ENCODE measurements at places on chromosomes 5 and 9.

- no peak for DNase-seq
Observed at GRCh38 chr5:38341056-38341455, 82.7 kb downstream of the EGFLAM start.

GRCh38 chr9:38523121-38523520, 97.3 kb downstream of the ANKRD18A start:
- DNase-seq = no peak

DNA sequence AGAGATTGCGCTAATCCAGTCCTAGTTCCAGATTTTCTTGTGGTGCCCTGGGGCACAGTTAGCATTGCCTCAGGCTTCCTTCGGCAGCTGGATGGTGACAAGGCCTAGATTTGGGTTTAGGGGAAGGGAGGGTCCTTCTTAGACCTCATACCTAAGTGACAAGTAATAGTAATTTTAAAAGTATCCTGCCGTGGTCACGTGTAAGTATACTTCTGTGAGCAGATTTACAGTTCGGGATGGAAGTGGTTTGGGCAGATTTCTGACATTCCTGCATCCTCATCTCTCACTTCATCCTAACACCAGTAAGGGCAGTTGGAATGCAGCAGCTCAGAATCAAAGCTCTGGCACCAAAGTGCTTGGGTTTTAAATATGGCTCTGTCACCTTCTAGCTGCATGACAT, 71.6 kb downstream of the LRRC70 start:
- no peak for DNase-seq

DNA sequence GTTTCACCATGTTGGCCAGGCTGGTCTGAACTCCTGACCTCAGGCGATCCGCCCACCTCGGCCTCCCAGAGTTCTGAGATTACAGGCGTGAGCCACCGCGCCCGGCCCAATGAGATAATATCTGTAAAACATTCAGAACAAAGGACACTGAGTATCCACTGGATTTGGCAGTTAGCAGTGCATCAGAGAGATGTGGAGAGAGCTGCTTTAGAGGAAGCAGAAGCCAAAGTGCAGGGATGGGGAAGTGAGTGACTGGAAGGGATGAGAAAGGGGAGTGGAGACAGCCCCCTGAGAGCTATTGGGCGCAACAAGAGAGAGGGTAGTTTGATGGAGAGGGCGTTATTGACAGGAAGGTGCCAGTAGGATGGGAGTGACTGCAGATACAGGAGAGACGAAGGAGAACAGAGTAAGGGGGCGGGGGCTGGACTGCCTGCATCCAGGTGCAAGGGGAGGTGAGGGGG, 157.5 kb upstream of the SHB start:
- no peak for DNase-seq

GRCh38 chr5:5342784-5343183, 79.7 kb upstream of the ICE1 start:
- DNase-seq = no peak

- no peak for DNase-seq
Observed at GRCh38 chr5:113519412-113519811, 5.9 kb downstream of the YTHDC2 start.

GRCh38 chr5:9536717-9537116, 9.2 kb downstream of the SEMA5A start:
- no peak for DNase-seq

DNA sequence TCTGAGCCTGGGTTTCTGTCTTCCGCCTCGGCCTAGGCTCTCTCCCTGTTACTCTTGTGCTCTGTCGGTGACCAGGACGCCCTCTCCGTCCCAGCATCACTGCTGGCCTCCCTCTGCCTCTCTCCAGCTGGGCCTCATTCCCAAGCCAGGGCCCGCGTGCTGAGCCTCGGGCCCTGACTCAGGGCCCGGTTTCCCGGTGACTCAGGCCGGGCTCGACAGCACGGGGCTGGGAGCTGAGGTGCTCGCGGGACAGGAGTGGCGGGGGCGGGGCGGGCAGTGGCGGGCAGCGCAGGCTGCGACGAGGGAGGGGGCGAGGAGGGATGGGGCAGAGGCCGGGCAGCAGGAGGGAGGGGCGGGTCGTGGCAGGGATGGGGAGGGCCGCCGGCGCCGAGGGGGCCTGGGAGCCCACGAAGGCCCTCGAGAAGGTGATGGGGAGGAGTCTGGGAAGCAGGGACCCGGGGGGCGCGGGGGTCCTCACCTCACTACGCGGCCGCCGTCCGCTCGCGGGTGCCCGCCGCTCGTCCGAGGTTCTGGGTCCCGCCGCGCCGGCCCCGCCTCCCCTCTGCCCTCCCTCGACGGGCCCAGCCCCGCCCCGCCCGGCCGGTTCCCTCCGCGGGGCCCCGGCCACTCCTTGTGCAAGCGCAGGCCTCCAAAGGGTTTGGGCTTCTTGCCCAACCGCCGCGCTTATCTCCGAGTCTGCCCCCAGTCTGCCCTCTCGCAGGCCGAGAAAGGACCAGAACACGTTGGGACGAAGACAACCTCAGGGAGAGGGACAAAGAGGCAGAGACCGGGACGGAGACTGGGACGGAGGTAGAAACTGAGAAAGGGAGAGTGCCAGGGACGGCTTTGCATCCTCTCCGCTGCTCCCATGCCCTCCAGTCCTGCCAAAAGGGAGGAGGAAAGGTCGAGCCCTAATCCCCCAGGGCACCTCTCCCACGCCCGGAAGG, at the start of gene ARAP3:
ARAP3 (minus strand) TSS at position 536 of the 947 bp plus-strand sequence. CDS start 1,744 bp downstream, outside the sequence.
- peak; percentile 33 for DNase-seq

GRCh38 chr9:16268067-16268881, 602.2 kb downstream of the BNC2 start:
- no peak for DNase-seq

GRCh38 chr9:130189840-130190239, 17.6 kb downstream of the NCS1 start:
- DNase-seq = no peak

DNA sequence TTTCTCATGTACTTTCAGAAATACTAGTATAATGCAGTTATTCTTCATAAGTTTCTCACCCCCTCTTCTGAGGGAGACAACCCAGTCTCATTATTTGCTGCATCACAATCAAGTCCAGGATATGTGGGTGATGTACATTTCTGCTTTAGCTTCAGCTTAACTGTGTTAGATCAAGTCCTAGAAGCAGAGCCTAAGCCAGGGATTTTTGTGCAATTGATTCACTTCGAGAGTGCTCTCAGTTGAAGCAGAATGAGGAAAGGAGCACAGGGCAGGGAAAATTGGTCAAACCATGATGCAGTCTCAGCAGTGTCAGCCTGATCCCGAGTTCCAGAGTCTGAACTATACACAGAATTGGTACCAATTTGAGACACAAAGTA, 15.1 kb downstream of the HNRNPK start:
- no peak for DNase-seq

DNA sequence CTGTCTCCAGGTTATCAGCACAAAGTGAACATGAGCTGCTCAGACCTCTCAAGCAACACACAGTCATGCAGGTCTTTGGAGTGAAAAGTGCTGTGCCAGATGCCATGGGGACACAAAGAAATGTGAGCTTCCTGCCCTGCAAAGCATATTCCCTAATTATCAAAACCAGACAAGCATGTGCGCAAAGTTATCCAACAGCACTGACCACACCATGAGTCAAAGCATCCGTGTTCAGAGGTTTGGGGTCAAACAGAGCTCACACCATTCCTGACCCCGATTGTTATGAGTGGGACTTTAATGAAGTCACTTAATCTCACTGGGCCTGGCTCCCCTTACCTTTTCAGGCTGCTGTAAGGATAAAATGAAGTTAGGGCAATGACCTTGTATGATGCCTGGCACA, 138.5 kb downstream of the SLIT3 start:
- DNase-seq = no peak

DNA sequence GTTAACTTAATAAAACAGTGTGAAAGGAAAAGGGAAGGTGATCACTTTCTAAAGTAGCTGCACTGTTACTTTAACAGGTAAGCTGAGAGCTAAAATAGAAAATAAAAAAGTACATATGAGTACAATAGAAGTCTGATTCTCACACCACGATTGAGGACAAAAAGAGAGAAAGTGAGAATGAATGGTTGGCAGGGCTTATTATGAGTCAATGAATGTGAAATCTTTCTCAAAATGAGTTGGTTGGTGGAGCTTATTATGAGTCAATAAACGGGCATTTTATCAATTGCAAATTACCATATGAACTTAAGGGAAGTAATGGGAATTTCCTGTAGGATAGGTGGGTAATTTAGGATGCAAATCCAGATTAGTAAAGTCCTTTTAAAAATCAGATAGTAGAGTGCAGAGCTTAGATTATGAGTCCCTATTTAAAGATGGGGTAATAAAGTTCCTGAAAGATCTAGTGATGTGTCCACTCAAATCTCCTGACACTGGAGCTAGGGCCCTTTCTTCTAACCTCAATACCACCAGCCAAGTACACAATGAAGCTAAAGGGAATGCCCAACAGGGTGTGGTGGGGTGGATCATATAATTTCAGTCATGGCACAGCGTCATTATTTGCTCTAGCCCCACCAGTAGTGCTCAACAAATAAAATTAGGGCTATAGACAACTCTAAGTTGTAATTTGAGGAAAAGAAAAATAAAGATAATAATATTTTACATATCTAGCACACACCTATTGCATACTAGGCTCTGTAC, 21.1 kb upstream of the TLR4 start:
- DNase-seq = no peak

GRCh38 chr5:15959370-15960164, 220.0 kb downstream of the MARCHF11 start:
- DNase-seq = no peak

GRCh38 chr5:158390577-158390976, 531.6 kb upstream of the CLINT1 start:
- DNase-seq = no peak

GRCh38 chr5:139658928-139659667, 10.9 kb downstream of the CXXC5 start:
- DNase-seq = no peak

GRCh38 chr5:158194561-158194976, 335.6 kb upstream of the CLINT1 start:
- DNase-seq = no peak

DNA sequence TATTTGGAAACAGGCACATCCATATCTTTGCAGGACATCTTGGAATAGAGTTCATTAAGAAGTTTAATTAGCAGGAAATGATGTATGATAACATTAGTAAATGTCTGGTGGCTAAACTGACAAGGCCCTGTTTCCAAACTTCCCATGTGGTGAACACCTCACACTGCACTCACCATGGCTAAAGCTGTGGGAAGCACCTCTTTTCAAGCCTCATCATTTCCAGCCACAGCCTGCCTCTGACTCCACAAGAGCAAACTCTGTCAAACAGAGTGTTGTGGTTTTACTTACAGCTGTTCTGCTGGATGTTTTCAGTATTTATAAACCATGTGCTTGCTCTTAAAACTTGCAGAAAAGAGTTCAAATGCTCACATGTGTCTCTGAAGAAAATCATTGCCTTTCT, 14.9 kb upstream of the NDUFB6 start:
- no peak for DNase-seq

GRCh38 chr5:18216016-18216415, 581.8 kb downstream of the TAF11L14 start:
- DNase-seq = no peak

DNA sequence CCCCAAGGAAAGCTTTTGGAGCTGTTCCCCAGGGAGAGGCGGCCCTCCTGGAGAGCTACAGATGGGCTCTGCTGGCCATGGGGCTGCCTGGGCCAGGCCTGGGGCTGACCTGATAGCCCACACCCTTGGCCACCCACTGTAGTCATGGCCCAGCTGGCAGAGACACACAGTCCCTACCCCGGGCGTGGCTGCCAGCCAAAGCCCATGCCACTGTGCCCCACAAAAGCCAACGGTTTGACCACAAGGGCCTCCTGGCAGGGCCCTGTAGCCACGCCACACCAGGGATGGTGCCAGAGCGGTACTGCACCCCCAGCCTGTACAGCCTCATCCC, 15.2 kb downstream of the NACC2 start:
- DNase-seq = no peak

DNA sequence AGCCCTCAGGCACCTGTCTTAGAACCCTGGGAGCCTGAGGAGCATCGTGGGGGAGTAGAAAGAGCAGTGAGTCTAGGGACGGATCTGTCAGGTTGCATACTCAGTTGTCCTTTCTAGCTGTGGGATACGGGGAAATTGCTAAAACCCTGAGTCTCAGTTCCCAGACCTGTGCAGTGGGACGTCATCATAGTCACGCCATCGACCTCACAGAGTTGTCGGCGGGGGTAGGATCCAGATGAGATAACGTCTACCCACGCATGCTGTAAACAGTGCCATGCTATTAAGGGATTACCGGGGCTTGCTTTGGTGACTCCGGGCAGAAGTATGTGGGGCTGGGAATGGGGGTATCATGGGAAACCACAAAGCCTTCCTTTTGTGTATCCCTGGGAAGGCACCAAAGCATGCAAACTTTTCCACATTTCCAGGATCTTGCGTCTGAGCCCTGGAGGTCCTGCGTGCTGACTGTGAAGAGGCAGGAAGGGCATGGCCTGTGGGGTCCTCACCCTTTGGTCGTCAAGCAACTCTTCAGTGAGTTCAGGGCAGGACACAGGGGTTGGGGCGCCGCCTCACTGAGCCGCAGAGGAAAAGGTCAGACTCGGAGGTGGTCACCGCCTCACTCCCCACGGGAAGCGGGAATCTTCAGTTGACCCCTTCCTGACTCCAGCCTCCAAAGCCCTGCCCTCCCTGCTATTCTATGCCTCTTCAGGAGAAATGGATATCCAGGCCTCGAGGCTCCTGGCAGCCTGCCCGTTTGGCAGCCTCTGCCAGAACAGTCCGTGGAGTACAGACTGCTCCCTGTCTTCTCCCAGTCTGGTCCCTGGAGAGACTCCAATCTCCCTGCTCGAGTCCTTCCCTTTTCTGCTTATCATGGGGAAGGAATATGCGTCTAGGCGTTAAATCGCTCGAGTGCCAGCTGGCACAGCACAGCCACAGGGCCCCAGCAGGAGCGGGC, 186.8 kb upstream of the KLF9 start:
- DNase-seq = no peak

- no peak for DNase-seq
Observed at GRCh38 chr5:65364907-65365306, 116.8 kb downstream of the ADAMTS6 start.

DNA sequence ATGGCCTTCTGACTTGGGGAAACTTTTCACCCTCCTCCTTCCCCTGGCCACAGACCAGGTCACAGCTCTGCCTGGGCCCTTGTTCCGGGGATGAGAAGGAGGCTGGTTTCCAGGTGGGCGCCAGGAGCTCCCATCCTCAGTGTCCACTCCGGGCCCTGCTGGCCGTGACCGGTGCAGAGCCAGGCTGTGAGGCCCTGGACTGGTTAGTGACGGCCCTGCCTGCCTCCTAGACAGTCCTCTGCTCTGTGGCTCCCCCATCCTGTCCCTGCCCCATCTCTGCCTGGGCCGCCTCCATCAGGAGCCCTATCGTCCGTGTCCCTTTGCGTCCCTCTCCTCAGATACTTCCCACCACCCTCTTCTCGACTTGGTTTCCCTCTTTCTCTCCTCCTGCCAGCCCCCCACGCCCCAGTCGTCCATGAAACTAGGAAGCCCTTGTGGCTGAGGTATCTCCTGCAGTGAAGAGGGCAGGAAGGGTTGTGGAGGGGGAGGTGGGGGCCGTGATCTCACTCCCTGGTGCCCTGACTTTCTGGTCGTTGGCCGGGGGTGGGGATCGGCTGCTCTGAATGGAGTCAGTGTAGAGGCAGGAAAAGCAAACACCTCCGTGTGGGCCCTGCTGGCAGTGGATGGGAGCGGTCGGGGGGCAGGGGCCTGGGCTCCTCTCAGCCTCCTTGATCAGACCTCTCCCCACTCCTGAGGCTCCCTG, 15.4 kb upstream of the CERCAM start:
- DNase-seq = no peak
